NCI-H460 (cell line): ENCODE measurements at places on chromosomes 1 and 21.
A peak's percentile ranks its signal among the peaks of the same experiment; 100 is the strongest.

- no peak for DNase-seq
Measured at GRCh38 chr1:216178281-216178680, 245.0 kb downstream of the USH2A start.

- DNase-seq, result no peak
Measured at GRCh38 chr1:186761358-186761757, 67.4 kb upstream of the PLA2G4A start.

- DNase-seq, result no peak
Measured at GRCh38 chr1:114269539-114269938, 115.9 kb upstream of the SYT6 start.

DNA sequence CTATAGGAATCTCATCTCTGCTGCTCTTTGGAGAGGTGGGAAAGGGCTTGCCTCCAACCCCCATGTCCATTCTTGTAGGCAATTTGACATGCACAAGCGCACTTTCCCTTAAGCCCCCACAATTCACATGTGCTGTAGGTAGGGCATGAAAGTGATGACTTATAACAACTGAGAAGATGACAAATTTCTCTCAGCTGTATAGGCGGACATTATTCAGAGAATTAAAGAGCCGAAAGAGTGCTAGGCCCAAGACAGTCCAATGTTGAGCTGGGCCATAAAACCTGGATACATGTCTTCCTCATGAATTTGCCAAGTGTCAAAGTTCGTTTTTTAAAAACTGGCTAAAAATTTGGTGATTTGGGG lies 106.3 kb upstream of the LYPLAL1 start:
- no peak for DNase-seq

- DNase-seq, result no peak
Measured at GRCh38 chr1:193513032-193513431, 326.6 kb upstream of the B3GALT2 start.

DNA sequence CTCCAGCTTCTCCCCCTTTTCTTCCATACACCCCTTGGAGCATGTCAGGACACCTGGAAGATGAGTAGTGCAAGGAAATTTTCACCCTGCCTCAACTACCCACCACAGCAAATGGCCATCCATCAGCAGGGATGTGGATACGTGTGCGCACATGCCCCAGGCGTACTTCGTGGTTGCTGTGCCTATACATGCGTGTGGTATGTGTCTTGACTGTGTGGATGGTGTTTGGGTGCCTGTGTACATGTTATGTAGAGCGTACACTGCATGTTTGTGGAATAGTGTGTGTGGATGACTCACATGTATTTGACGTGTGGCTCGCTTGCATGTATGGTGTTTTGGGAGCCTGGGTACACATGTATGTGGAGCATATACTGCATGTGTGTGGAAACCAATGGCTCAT lies 158.5 kb downstream of the RRAGC start:
- no peak for DNase-seq

- peak; percentile 25 for DNase-seq
Measured at GRCh38 chr1:212457740-212458338, 25.1 kb downstream of the NENF start.

DNA sequence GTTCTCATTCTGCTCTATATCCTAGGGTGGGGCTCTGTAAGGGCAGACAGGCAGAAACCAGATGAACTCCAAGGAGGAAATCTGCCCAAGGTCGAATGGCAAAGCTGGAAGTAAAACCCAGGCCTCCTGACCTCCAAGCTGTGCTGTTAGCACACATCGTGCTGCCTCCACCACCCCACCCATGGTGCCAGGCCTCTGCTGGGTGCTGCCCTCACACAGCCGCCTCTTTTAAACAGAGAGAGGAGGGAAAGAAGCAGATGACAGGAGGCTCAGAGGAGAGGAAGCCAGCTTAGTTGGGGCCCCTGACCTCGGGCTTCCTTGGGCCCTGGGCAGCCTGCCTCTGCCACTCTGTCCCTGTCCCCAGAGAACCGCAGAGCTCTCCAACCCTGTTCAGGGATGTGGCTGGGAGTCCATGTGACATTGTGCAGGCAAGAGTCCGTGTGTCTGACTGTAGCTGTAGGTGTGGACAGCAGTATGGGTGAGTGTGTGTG lies 1.1 kb downstream of the SYNC start:
- no peak for DNase-seq

DNA sequence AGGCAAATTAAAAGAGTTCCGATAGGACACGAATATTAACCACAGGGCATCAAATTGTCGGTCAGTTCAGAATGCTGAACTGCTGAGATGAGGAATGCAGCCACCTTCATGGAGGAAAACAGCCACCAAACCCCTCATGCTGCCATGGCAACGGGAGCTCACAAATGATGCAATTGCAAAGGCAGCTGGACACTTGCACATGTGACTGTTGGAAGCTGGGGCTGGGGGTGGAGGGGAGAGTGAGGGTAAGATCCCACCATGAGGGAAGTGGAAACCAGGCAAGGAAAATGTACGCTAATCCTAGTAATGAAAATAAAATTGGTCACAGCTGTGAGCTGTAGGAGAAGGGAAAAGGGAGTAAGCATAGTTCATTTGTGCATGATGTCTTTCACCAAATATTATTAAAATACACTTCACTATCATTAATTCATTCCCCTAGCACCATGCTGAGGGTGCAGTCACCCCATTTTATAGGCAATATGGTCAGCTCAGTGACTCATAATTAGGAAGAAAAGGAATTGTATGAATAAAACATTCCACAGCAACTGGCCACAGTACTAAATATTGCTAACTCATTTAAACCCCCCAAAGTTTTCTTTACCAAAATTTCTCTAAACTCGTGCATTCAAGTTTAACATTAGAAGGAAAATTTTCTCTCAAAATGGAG lies 15.3 kb downstream of the BECN2 start:
- DNase-seq, result no peak

- DNase-seq, result no peak
Measured at GRCh38 chr21:44360159-44360558, 6.7 kb downstream of the TRPM2 start.

- DNase-seq, result no peak
Measured at GRCh38 chr1:25484096-25484495, 53.4 kb downstream of the MACO1 start.

- DNase-seq, result no peak
Measured at GRCh38 chr1:3082571-3083516, 13.8 kb downstream of the PRDM16 start.

DNA sequence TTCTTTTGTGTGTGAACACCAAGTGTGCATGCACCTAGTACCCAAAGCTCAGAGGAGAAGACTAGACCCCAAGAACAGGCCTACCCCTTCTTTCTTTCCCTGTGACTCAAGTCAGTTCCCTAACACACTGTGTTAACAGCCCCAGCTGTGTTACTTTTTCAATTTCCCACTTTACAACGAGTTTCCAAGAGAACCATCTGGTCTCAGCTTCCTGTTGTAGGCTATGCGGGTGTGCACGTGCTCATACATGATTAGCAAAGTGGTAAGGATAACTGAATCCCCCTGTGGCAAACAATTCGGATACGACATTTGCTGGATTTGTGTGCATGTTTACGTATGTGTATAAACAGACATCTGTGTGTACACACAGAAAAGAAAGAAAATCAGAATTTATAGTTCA lies 17.9 kb downstream of the IFNAR2 start:
- no peak for DNase-seq

DNA sequence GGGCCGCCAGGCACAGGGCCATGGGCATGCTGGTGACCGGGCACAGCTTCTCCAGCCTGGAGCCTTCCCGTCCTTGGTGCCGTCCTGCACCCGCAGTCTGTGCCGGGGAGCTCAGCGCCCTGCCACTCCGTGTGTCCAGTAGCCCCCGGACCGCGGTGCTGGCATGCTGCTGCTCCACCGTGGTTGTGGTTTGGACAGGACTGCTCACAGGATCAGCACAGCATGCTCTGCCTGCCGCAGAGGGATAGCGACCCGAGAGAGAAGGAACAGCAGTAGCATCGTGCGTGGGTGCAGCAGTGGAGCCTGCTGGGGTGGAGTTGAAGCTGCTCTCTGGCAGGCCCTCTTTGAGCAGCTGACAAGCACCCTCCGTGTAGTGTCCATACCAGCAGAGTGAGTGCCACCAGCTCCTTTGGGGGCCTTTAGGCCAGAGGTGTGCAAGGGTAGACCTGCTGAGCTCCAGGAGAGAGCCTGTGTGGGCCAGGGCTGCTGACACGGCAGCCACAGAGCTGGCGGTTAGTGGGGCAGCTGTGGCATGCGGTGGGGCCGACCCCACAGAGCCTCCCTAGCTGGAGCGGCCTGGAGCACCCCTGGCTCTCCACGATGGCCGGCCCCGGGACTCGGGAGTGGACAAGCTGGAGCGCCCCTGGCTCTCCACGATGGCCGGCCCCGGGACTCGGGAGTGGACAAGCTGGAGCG lies 6.4 kb upstream of the PCBP3 start:
- DNase-seq, result no peak

GRCh38 chr1:19734056-19734455 lies 65.7 kb downstream of the TMCO4 start:
- no peak for DNase-seq

- DNase-seq, result peak; percentile 76
Measured at GRCh38 chr1:40948741-40949443, 30.6 kb upstream of the CTPS1 start.

DNA sequence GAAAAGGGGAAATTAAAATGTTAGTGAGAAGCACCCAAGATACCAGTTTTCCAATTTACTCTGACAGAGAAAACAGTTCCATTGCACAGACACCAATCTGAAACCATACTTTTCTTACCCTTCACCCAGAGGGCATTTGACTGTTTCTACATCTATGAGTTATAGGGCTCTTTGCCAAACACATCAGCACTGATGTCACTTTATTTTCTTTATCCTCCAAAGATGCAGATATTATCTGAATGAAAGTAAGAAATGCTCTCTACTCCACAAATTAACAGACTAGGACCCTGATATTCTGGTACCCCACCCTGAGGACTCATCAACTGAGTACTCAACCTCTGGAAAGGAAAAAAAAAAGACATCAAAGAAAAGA lies 24.2 kb upstream of the PEX19 start:
- no peak for DNase-seq

- DNase-seq, result no peak
Measured at GRCh38 chr1:235885655-235886262, 19.1 kb upstream of the LYST start.

DNA sequence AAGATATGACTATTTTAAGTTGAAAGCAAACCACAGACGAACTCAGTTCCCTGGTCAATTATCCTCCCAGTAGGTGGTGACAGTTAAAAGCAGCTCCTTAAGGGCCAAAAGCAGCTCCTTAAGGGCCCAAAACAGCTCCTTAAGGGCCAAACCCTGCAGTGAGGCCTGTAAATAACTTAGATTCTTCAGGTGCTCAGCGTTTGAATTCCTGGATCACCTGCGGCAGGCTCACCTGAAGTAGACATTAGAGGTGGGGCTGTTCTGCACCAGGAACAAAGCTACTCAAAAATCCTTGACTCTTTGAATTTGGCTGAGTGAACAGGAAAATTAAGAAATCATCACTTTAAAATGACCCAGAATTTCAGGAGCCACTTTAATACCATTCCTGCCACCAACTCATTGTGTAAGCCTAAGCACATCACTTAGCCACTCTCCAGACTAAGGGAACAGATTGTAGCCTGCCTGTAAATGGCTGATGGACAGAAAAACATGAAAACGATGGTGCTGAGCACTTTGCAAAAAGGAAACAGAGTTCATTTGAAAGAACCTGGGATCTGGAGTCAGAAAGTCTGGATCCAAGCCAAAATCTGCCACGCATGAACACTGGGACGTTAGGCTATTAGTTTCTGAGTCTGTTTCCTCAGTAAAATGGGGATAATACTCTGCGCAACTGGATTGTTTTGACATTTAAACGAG lies 126.9 kb downstream of the LRIG2 start:
- no peak for DNase-seq

- peak; percentile 73 for DNase-seq
Measured at GRCh38 chr1:241627453-241628259, 12.5 kb downstream of the CHML start.

DNA sequence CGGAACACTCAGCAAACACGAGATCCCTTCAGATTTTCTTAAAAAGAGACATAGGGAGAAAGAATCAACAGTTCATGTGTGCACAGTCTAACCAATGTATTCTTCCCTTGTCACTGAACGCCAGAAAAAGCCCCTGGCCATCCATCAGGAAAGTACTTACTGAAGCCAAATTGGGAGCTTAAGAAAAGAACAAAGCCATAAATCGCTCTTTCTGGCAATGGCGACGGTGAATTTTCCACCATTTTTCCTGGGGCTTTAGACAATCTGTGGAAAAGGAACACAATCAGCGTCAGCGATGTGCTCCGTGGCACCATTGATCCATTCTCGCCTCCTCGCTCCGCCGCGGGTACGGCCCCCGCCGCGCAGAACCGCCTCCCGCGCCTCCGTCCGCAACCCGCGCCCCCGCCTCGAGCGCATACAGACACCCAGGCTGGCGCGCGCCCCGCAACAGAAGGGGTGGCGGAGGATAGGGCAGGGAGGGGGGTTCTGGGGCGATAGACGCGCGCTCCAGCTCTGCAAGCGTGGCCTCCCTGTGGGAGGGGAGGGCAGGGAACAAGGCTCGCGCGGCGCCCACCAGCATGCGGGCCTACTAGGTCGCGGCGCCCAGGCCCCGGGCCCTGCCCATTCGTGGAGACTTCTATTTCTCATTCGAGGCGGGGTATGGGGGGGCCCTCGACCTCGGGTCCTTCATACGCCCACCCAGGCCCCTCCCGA lies 440 bp downstream of the PIGP start:
- no peak for DNase-seq

GRCh38 chr1:9691108-9691445 lies 39.5 kb downstream of the PIK3CD start:
- DNase-seq, result no peak

DNA sequence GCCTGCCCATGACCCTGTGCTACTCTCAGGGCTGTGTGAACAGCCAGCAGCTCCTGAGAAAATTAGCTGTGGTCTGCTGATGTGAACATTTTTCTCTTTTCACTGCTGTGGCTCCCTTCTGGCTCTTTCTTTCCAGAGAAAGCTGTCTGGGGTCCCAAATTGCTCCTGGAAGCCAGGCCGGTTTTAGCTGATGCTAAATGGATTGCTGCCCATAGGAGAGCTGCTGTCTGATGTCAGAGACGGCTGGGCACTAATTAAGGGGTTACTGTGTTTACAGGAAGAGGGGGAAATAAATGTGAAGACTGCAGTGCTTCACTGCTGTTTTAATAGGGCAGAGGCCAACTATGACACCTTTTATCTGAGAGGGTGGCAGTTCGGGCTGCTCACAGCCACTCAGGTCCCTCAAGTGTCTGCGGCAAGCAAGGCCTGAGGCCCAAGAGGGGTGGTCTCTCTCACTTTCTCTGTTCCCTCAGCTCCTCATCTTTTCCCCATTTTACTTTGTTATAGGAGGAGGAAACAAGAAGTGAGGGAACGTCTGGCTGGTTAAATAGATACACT lies 106.0 kb upstream of the GNG12 start:
- no peak for DNase-seq

GRCh38 chr1:39727932-39728317 lies 10.8 kb upstream of the PPIE start:
- no peak for DNase-seq

DNA sequence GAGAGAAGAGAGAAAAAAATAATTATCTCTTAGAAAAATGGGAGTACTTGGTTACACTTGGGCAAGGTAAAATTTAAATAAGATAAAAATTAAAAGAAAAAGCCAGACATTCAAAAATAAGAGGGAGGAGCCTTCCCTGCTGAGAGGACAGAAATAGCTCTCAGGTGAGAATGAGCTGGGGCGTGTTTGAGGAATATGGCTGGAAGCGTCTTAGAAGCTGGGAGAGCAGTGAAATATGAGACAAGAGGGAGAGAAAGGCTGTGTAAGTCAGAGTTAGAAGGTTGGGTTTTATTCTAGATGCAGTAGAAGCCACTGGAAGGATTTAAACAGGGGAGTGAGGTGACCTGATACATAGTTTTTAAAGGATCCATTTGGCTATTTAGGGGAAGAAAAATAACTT lies 154.2 kb upstream of the L1TD1 start:
- no peak for DNase-seq
